AG04449 (cell line): ENCODE measurements at places on chromosomes 3 and 15.
A peak's percentile ranks its signal among the peaks of the same experiment; 100 is the strongest.

DNA sequence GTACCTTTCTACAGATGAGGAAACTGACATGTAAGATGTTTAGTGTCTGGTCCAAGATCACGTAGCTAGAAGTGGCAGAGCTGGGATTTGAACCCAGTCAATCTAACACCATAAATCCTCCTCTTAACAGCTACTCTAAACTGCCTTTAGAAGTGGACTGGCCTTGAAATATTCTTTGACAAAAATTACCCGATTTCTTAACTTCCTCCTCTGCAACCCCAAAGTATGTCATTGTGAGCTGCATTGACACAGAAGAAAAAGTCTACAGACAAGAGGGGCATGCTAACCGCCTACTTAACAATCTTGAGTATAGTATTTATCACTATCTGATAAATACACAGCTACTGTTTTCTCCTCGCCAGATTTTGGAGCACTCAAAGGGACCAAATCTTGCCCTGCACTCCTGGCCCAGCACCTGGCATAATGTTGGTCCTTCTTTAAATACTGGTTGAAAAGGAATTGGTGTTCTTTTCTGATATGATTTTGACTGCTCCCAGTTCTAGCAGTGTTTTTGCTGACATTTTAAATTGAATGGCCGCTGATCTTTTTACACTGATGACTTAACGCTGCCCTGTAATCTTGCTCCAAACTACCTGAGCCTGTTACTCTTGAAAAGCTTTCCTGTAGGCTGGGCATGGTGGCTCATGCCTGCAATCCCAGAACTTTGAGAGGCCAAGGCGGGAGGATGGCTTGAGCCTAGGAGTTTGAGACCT lies 36.9 kb downstream of the ITPR1 start:
- DNase-seq, result no peak

DNA sequence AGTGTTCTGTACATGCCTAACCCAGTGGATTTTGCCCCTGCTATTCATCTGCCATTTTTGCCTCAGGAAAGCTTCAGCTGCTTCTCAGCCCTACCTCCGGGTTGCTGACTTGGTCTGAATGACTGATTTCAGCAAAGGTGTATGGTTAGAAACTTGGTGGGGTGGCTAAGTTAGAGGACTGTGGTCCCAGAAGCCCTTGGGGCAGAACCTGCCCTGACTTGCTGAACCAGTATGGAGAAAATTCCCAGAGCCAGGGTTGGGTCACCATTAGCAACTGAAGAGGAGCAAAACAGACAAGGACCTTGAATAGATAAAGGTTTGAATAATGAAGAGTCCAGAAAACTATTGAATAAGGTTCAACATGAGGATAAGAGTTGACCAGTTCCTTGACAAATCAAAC lies 6.1 kb upstream of the WWTR1 start:
- no peak for DNase-seq

- no peak for DNase-seq
Observed at GRCh38 chr3:107465064-107465631, 57.6 kb upstream of the BBX start.

DNA sequence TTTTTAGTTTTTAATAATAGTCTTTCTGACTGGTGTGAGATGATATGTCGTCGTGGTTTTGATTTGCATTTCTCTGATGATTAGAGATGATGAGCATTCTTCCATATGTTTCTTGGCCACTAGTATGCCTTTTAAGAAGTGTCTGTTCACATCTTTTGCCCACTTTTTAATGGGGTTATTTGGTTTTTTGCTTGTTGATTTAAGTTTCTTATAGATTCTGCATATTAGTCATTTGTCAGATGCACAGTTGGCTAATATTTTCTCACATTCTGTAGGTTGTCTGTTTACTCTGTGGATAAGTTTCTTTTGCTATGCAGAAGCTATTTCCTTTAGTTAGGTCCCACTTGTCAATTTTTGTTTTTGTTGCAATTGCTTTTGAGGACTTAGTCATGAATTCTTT lies 185.4 kb downstream of the SUCNR1 start:
- DNase-seq, result no peak

DNA sequence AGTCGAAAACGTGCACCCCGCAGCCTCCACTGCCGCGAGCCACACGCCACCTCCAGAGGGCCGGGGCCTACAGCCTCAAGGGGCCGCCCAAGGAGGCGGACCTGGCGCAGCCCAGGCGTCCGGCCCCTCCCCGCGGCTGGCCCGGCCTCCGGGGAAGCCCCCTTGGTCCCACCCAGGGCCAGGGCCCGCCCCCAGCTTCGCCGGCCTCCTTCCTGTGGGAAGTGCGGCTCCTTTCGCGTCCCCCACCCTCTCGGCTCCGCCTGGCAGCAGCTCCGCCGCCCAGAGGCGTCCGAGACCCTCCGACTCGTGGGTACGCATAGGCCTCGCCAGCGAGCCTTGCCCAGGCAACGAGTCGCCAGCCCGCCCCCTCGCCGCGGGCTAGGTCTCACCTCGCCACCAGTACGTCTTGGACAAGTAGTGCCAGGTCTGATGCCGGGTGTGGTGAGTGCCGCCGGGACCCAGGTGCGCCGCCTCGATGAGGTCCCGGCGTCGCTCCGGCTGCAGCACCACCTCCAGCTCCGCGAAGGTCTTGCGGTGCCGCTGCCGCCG lies 642 bp downstream of the ZBTB11 start:
- DNase-seq, result peak; percentile 70

DNA sequence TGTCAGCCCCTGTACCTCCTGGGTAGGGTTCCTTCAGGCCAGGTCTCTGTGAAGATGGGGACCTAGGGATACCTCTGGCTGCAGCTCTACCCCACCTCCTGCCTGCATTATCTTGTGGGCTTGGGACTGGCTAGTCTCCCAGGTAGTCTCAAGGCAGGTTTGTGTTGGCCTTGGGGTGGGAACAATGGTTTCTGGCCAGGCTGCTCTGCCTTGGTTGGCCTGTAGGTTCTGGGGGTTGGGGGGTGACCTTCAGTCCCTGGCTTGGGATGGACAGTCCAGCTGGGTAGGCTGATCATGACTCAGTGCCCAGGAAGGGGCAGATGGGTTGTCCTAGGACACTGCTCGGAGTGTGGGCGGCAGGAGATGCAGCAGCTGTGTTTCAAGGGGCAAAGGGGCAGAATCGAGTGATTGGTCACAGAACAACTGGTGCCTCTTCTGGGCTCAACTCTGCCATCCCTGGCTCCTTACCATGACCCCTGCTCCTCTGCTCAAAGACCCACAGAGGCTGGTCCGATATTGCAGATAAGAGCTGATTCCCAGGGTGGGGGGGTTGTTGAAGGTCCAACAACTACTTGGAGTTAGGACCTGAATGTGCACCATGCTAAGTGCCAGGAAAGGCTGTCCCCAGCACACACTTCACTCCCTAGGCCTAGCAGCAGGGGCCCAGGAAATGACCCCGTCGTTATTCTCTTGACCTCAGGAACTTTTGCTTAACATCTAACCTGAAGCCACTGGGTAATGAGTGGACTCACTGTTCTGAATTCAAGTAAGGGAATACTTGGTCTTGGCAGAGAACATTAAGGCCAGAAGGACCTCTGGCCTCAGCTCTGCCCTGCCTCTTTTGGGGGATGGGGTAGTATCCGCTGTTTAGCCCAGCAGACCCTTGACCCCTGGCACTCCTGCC lies 18.1 kb upstream of the BSN start:
- DNase-seq, result no peak

DNA sequence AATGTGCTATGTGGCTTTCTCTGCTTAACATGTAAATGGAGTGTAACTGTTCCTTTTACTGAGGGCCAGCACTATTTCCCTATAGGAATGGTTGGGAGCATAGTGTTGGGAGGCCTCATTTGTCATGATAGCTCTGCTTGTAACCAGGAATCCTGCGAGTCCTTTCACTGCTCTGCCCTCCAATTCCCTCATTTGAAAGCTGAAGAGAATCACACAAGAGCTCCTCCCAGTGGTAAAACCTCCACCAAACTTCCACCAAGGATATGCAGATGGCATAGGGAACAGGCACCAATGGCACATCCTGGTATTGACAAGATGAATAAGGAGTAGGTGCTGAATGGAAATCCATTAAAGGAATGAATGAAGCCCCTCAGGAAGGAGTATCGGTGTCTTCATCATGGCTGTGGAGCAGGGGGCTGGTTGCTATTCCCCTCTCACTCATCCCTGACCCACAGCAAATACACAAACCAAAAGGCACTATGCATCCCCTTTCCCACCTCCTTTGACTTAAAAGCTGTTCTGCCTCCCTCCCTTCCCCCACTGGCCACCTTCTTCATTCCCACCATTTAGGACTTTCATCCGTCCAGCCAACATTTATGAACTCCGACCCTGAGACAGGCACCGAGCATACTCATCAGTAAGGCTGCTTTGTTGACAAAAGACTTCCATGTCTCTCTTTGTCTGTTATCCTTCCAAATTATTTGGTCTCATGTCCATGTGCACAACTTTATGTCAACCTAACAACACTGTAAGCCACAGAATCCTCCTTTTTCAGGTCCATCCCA lies 560.8 kb downstream of the FOXP1 start:
- no peak for DNase-seq

GRCh38 chr3:129366312-129366831 lies 62.1 kb downstream of the EFCAB12 start:
- no peak for DNase-seq

DNA sequence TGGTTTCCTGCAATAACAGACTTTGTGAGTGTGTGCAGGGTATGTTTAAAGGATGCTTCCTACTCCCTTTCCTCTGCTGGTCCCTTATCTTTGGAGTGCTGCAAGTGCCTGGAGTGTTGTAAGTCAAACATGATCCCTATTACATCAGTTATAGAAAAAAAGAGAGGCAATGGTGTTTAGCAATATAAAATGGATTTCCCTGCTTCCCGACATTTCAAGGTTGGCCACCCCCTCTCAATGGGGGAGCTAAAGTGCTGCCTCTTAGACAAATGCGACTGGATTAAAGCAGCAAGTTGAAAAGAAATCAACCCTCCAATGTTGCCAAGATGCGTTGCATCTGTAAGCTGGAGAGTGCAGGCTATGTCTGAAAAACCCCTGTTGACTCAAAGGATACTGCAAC lies 203.1 kb upstream of the WNT5A start:
- DNase-seq, result no peak

- no peak for DNase-seq
Observed at GRCh38 chr3:24385012-24385615, 109.5 kb downstream of the THRB start.

DNA sequence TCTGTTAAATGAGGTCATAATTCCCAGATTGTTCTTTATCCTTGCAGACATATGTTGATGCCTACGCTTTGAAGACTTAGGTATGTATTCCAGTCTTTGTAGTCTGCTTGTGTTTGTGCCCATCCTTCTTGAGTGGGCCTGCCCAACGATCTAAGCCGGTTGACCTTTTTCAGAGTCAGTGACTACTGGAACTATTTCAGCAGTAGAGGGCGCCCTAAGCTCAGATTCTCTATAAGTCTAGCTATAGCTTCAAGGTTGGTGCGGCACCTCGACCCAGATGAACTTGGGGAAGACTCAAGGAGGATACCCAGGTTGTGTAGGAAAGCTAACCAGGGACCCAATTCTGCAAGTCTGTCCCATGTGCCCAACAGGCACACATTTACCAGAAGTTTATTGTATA lies 228.8 kb upstream of the PPP2R3A start:
- DNase-seq, result no peak

- no peak for DNase-seq
Observed at GRCh38 chr3:195032955-195033354, 238.0 kb downstream of the XXYLT1 start.

DNA sequence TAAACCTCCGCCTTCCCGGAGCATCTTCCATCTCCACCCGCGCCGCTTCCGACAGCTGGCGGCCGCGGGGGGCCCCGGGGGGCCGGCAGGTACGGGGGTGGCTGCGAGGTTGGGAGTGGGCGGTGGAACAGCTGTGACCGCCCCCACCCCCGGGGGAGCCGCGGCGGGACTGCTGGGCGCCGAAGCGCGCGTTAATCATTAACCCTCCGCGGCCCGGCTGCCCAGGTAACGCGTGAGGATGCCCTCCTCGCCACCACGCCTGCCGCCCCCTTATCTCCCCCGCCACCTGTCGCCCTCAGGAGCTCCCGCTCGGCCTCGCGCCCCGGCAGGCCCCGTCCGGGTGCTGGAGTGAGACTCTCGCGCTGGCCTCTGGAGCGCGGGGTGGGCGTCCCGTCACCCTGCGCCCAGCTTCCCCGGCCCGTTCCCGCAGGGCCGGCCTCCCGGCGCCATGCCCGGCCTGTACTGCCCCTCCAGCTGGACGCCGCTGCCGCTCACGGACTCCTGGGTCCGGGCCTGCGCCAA lies 757 bp downstream of the VWA5B2 start:
- no peak for DNase-seq

- no peak for DNase-seq
Observed at GRCh38 chr3:133038089-133038730, at the start of gene TMEM108. TMEM108 (plus strand) TSS chr3:133038391.

- no peak for DNase-seq
Observed at GRCh38 chr15:76285241-76285825, 25.9 kb downstream of the ETFA start.

GRCh38 chr3:56595975-56596840 lies 39.2 kb downstream of the CCDC66 start:
- DNase-seq, result no peak

GRCh38 chr3:62732183-62732904 lies 142.9 kb downstream of the CADPS start:
- DNase-seq, result no peak

GRCh38 chr15:67158367-67158766 lies 93.0 kb downstream of the SMAD3 start:
- DNase-seq, result no peak

DNA sequence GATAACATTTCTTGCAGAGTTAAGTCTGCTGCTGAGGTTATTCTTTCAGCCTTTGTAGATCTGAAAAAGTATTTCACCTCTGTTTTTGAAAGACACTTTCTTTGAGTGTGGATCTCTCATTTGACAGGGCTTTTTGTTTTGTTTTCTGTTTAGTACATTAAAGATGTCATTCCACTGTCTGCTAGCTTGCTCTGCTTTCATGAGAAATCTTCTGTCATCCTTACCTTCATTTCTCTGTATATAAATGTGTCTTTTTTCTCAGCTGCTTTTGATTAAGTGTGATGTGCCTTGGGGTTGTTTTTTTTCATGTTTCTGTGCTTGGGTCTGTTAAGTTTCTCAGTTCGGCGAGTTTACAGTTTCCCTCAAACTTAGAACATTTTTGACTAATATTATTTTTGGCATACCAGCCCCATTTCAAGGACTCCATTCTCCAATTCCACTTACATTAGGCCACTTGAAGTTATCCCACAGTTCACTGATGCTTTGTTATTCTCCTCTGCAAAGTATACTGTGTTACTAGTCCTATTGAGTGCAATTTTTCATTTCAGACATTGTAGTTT lies 43.9 kb upstream of the CA12 start:
- DNase-seq, result no peak

DNA sequence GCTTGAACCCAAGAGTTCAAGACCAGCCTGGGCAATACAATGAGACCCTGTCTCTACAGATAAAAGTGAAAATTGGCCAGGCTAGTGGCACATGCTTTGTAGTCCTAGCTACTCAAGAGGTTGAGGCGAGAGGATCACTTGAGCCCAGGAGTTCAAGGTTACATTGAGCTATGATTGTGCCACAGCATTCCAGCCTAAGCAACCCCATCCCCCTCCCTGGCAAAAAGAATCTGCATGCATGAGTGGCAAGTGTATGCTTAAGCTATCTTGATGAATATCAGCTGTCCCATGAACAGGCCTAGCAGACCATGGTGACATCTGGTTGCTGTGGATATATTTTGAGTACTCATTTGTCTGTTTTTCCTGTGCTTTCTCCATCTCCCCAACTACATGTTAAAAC lies 4.7 kb downstream of the ATRIP start:
- no peak for DNase-seq

- DNase-seq, result no peak
Observed at GRCh38 chr3:111392894-111393398, 149.1 kb upstream of the CD96 start.
